ENCODE measurements at places on chromosomes 12 and 14.

DNA sequence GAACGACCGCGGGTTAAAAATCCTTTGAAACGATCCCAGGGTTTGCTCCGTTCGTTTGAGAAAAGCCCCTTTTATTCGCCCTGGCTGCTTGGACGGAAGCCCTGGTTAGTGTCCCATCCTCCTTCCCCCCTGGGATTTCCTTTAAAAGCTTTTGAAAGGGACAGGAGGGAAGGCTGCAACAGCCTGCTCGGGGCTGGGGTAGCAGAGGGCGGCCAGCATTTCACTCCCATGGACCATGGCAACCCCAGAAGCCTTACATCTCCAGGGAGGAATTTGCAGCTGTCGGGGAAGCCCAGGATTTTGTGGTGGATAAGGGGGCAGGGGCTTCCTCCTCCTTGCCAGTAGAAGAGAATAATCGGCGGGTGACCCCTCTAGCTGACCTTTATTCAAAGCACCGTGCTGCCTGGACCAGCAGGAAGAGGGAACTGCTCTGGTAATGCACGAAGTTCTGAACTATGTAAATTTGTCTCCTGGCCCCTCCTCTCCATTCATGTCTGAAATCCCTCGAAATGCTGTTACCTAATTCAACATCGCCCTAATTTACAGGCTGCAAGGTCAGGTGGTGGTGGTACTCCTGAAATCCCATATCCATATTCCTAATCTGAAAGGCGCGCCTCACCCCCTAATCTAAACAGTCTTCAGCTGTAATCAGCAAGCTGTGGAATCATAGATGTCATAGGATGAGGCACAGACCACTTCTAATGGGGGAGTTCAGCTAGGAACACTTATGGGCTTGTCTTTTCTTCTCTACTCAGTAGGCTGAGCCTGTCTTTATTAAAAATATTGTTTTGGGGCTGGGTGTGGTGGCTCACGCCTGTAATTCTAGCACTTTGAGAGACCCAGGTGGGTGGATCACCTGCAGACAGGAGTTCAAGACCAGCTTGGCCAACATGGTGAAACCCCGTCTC, 1.0 kb upstream of the CLIP1 start:
- DNase-seq: no peak

- DNase-seq: no peak
These were observed 236.6 kb downstream of the C12orf75 start for GRCh38 chr12:105567061-105567460.

DNA sequence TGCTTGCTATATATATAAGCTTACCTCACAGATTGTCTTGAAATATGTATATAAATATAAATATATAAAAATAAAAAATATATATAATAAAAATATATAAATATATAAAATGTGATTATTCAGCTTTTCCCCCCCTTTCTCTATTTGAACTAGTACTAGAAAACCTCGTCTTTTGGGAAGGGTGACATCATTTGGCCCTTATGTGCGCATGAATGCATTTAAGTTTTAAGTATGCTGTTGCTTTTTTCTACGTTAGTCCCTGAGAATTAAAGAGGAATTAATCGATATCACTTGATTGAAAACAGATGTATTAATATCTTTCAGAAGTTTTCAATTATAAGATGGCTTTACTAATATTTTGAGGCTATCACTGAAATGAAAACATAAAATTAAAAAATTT, 69.9 kb downstream of the RAD51B start:
- DNase-seq: no peak

DNA sequence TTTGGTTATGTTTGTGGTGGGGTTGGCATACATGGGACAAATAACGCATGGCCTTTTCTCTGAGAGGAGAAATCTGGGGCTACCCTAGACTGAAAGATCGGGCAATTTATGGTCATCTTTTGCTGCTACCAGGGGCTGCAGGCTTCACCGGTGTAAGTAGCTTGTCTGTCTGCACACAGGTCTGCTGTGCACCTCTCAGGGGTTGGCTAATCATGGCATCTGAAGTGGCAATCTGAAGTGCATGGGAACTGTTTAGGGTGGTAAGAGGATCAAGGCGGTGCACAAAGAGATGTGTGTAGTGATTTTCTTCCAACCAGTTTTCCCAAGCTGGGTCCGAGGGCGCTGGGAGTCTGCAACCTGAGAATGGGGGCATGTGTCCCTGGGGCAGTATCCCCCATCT, 141.3 kb downstream of the EMP1 start:
- no peak for DNase-seq
